ENCODE measurements at places on chromosomes 2 and 18. TPM values are rescaled to one million over a fixed set of nuclear protein-coding genes. Genes with fewer than 3 reads are reported as not detected.

The SPTBN1 gene
- 133 TPM for total RNA-seq

The ANKRD62 gene
- not detected for total RNA-seq

The KIF3C gene
- 44.1 TPM for total RNA-seq

The LRRC30 gene
- not detected for total RNA-seq

The RNF25 gene
- total RNA-seq: 49.0 TPM

The HMSD gene
- 0.62 TPM for total RNA-seq

The G6PC2 gene
- total RNA-seq: not detected

The LONRF2 gene
- 2.0 TPM for total RNA-seq

The FOXD4L1 gene
- total RNA-seq: 0.31 TPM

The IL1R1 gene
- 35.7 TPM for total RNA-seq

The BIN1 gene
- total RNA-seq: 30.7 TPM

The LGALSL gene
- 12.3 TPM for total RNA-seq

The MDH1B gene
- 1.6 TPM for total RNA-seq

The LYG2 gene
- total RNA-seq: 0.18 TPM

The SRD5A2 gene
- total RNA-seq: 0.06 TPM

Data from A549 treated with Hydrocortisone at 1 μM for 4 hours (cell line).